ENCODE measurements at places on chromosomes 11 and 22.

DNA sequence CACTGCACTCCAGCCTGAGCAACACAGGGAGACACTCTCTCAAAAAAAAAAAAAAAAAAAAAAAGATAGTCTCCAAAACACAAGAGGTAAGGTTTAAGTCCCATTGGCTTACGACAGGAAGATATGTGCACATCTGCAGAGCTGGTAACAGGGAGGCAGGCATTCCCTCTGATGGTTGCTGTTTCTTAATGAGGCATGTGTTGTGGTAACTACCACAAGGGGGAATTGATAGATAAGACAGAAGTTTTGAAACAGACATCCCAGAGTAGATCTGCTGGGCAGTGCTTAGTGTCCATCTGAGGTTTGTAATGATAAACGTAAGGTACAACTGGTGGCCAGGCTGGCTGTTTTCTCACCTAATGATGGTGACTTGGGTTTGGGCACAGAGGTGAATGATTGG is 4.7 kb downstream of the EIF1AD start:
- no peak for DNase-seq

GRCh38 chr22:43237280-43237679 is 50.3 kb upstream of the TTLL12 start:
- DNase-seq = no peak

DNA sequence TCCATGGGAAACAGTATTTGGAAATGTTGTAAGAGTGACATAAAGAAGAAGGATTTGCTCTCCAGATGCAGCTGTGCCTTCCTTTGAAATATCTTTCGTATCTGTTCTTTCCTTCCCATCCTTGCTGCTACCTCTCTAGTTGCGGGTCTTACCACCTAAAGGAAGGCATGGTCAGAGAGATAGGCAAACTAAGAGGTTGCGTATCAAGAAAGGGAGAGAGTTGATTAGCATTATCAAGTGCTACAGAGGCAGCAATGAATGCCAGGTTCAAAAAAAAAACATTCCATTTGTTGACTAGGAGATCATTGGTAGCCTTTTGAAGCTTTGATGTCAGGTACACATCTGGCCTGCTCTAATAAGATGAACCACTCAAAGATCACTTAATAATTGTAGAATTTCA is 4.6 kb downstream of the GTPBP1 start:
- DNase-seq = no peak

DNA sequence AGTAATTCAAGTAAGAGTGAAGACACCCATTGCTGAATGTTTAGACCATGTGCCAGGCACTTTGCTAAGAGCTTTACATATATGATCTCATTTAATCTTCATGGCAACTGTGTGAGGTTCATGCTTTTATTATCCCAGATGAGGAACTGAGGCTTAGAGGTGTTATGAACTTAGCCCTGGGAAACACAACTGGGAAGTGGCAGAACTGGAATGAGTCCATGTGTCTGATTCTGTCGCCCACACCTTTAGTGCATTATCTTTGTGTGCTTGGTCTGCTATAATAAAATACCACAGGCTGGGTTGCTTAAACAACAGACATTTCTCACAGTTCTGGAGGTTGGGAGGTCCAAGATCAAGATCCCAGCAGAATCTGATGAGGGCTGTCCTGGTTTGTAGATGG is 108.7 kb upstream of the PLET1 start:
- no peak for DNase-seq

GRCh38 chr11:42802201-42802899 is 509.4 kb upstream of the API5 start:
- no peak for DNase-seq

DNA sequence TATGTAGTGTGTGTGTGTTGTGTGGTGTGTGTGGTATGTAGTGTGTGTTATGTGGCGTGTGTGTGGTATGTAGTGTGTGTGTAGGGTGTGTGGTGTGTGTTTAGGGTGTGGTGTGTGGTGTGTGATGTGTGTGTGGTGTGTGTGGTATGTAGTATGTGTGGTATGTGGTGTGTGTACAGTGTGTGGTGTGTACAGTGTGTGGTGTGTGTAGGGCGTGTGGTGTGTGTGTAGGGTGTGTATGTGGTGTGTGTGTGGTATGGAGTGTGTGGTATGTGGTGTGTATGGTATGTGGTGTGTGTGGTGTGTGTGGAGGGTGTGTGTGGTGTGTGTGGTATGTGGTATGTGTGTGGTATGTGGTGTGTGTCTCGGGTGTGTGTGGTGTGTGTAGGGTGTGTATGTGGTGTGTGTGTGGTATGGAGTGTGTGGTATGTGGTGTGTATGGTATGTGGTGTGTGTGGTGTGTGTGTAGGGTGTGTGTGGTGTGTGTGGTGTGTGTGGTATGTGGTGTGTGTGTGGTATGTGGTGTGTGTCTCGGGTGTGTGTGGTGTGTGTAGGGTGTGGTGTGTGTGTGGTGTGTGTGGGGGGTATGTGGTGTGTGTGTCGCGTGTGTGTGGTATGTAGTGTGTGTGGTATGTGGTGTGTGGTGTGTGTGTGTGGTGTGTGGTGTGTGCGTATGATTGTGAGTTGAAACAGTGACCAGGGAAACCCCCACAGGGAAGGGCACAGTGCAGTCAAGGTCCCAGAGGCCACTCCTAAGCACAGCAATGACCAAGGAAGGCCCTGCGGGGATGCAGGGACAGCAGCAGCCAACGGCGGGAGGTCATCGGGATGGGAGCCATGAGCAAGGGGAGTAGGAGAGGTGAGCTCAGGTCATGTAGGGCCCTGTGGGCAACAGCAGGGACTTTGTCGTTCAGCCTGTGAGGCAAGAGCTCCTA is 2.9 kb upstream of the PPP6R2 start:
- DNase-seq = no peak

DNA sequence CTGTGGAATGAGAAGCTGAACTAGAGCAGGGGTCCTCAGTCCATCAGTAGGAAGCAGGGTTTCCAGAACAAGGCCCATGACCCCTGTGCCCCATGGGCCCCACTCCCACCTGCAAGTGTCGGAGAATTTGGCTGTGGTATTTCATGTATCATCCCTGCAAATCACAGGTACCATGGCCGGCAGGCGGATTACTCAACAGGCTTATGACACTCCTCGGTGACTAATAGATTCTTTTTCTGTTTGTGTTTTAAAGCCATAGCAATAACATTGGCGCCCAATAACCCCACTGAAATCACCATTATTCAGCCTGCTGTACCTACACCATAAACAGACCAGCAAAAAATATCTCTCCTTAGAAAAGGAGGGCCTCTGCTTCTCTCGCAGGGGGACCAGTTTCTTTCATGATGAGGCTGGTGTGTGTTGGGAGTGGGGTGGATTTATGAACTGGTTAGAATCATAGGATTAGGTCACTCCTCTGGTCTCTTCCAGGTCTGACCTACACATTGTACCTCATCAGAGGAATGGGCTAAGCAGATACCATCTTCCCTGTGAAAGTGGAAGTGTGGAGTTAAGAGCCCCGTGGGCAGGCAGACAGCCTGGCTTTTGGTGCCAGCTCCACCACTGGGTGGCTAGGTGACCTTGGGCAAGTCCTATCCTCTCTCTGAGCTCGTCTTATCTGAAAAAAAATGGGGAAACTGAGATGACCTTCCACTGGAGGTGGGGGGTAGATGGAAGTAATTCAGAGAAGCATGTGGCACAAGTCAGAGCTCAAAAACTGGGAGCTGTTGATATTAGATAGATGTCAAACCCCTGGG is 60.2 kb upstream of the WNT11 start:
- peak; percentile 43 for DNase-seq

DNA sequence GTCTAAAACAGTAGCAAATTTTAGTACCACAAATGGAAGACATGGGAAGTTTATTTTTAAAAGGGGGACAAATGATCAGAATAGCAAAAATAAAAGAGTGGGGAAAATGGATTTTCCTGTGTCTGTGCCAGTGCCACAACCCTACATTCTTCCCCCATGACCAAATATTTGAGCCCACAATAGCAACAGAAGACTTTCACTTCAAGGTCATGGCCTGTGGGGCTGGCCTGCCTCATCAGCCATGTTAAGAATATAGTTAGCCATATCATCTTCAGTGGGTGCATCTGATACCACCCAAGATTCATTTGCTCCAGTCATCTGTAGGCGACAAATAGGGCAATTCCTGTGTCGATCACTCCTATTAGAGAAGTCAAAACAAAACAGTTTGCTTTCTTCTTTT is 26.3 kb downstream of the RNF141 start:
- no peak for DNase-seq

- no peak for DNase-seq
Observed at GRCh38 chr11:2523821-2524391, 79.1 kb downstream of the KCNQ1 start.

DNA sequence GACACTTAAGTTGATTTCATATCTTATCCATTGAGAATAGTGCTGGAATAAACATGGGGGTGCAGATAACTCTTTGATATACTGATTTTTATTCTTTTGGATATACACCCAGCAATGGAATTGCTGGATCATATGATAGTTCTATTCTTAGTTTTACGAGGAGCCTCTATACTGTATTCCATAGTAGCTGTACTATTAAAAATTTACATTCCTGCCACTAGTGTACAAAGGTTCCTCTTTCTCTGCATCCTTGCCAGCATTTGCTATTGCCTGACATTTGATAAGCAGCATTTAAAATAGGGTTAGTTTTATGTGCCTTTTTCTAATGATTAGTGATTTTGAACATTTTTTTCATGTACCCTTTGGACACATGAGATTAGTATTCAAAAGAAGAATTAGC is 554.2 kb downstream of the JRKL start:
- DNase-seq = no peak

GRCh38 chr22:43707648-43708047 is 104.5 kb downstream of the EFCAB6 start:
- DNase-seq = no peak

DNA sequence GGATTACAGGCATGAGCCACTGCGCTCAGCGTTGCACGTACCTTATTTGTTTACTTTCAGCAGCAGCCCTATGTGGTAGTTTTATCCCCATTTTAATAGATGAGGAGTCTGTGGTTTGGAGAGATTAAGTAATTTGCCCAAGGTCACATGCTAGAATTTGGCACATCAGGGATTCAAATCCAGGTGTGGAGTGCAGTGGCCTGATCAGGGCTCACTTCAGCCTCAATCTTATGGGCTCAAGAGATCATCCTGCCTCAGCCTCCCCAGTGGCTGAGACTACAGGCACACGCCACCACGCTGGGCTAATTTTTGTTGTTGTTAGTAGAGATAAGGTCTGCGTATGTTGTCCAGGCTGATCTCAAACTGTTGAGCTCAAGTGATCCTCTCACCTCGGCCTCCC is 18.5 kb upstream of the SPTBN2 start:
- no peak for DNase-seq

- no peak for DNase-seq
Observed at GRCh38 chr22:31088233-31088986, 7.3 kb downstream of the SMTN start.

DNA sequence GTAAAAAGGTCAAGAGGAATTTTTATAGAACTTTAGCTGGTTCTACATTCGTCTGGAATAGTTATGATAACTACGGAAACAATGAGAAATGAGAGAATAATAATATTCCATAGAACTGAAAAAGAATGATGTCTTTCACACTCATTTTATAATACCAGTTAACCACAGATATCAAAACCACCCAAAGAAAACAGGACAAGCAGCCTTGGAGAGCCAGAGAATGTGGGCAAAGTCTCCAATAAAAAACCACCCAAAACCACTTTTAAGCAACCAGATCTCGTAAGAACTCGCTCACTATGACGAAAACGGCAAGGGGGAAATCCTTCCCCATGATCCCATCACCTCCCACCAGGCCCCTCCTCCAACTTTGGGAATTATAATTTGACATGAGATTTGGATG is 60.8 kb downstream of the ARHGAP32 start:
- no peak for DNase-seq

DNA sequence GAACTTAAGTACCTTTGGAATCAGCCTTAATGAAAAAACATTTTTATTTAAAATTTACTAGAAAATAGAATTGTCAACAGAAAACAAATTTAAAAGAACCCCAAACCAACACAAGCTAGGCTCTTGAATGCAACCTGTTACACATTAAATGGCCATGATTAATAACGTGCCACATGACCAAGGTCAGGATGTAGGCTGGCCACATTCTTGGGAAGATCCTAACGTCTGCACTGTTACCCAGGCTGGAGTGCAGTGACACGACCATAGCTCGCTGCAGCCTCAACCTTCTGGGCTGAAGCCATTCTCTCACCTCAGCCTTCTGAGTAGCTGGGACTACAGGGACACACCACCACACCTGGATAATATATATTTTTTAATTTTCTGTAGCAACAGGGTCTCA is 126.4 kb upstream of the APOA1 start:
- no peak for DNase-seq

DNA sequence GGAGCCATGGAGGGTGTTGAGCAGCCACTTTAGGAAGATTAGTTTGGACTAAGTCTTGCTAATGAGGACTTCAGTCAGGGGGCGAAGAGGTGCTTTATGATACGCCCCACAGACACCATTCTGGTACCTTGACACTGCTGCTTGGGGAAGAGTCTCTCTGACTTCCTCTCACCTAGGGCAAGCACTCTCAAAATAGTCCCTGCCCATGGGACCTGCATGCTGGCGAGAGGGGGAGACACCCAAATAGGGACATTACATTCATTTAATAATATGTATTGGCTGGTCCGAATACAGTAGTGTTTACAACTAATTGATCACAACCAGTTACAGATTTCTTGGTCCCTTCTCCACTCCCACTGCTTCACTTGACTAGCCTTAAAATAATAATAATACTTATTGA is 4.4 kb upstream of the CATSPERZ start:
- no peak for DNase-seq

- DNase-seq = no peak
Observed at GRCh38 chr11:110529043-110529442, 99.3 kb downstream of the FDX1 start.

GRCh38 chr11:125625225-125625629 is 264 bp downstream of the CHEK1 start:
- no peak for DNase-seq

DNA sequence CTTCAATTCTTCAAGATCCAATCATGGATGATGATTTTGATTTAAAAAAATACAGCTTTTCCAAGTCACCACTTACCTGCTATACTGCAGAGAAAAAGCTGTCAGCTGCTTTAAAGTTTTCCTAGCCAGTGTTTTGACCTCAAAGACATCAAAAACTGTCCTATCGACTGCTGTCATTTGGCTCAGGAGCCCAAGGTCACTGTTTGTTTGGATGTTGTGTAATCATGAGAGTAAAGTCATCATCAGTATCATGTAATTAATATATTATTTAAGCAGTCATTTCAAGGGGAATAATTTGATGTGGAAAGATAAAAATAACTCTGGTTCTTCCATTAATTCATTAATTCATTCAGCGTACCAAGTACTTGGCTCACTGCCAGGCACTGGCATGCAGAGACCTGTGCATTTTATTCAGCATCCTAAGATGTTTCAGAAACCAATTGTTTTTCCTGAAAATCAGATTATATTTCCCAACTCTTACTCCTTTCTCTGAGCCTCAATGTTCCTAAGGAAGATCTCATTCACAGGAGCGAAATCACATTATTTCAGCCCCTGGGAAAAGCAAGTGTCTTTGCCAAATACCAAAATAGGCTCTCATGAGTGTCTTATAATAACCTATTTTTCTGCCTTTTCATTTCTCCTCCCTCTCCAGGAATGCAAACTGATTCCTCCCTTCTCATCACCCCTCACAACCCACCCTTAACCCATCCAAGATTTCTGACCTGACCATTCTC is 59.9 kb downstream of the SLC1A2 start:
- no peak for DNase-seq

- DNase-seq = no peak
Observed at GRCh38 chr11:56331861-56332491, 13.9 kb upstream of the OR8K1 start.

GRCh38 chr22:45460288-45461109 is 42.2 kb upstream of the FBLN1 start:
- no peak for DNase-seq

GRCh38 chr11:122159173-122159721 is 43.2 kb upstream of the BLID start:
- DNase-seq = peak; percentile 41

- DNase-seq = no peak
Observed at GRCh38 chr11:74592063-74592440, 330 bp upstream of the POLD3 start.

All from caudate nucleus (tissue), 63 donors.